NCI-H1930 (cell line): ENCODE measurements at places on chromosomes 2 and 18.

GRCh38 chr2:230202430-230203109, 17.2 kb downstream of the SP110 start:
- no peak for DNase-seq

DNA sequence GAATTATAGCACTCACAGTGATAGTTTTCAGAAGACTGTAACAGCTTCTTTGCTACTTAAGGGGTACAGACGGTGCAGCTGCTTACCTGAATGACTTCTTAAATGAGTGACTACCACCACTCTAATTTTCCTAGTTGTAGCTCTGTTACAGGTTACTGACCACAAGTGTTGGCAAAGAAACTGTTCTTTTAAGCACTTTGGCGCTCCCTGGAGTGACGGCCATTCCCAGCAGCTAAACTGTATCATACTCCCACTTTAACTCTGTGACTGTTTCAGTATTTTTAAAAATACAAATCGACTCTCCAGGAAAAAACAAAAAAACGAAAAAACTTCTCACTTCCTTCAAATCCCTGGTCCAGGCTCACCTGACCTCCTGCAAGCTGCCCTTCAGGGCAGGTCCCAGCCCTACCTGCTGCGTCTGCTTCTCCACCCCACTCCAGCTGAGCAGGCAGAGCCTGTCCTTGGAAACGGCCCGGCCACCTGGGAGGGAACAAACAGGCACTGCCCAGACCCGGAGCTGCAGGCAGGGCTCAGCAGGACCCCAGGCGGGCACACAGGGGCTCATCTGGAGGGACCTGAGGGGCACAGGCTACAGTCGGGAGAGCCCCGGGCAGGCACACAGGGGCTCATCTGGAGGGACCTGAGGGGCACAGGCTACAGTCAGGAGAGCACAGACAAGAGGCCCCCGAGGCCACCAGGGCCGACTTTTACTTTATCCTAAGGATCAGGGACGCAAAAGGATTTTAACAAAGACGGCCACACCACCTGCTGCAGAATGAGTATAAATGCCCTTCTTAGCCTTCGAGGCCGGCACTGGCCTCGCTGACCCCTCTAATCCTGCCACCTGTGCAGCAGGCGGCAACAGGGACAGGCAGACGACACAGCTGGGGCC, 24.5 kb downstream of the SLC66A2 start:
- no peak for DNase-seq

DNA sequence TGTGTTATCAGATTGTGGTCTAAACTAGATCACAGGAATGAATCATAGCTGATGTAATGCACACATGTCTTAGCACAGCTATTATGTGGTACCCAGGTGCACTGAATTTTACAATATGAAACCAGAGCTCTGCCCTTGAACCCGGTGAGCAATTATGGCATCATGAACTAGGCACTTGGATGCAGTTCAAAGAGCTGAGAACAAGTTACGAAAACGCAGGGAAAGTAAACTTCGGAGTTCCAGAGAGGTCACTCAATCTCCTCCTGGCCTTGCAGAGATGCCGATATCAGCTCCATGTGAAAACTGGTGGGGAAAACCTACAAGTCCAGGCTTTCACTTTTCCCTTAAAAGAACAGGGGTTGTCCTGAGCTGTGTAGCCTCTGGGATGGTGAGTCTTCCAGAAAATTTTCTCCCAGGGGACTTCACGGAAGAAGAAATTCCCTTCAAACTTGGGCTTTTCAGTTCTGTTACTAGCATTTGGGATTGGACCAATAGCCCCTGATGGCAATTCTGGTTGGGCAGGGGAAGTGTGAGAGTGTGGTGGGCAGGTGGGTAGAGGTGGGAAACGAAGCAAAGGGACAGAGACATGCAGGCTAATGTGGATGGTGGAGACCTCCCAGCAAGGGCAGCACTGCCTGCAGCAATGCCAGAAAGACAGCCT, 71.1 kb upstream of the SH3BP4 start:
- DNase-seq: no peak

GRCh38 chr2:122132147-122132691, 376.8 kb downstream of the TSN start:
- no peak for DNase-seq

GRCh38 chr18:45352874-45353273, 262.4 kb upstream of the SLC14A2 start:
- no peak for DNase-seq

GRCh38 chr2:30282081-30282480, 50.7 kb downstream of the LBH start:
- DNase-seq: no peak

- no peak for DNase-seq
Observed at GRCh38 chr2:52083214-52083613, 1051.3 kb upstream of the NRXN1 start.
